ENCODE measurements at places on chromosomes 7 and 10.

DNA sequence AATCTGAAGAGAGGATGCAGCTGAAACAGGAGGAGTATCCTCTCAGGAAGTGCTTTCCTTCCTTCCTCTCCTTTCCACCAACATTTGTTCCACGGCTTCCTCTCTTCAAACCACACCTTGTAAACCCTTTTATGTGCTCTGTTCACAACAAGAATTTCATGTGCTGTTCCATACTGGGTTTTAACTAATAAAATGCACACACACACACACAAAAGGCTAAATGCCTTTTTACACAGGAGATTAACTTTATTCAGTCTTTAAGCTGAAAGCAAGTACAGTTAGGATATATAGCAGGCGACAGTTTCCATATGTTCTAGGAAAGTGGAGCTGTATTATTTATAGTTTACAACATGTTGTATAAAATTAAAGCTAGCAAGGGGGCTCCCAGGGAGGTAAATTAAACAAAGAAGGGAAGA lies 106.7 kb downstream of the REEP3 start:
- DNase-seq = no peak

GRCh38 chr10:6738112-6738768 lies 158.2 kb upstream of the PRKCQ start:
- peak; percentile 60 for DNase-seq

DNA sequence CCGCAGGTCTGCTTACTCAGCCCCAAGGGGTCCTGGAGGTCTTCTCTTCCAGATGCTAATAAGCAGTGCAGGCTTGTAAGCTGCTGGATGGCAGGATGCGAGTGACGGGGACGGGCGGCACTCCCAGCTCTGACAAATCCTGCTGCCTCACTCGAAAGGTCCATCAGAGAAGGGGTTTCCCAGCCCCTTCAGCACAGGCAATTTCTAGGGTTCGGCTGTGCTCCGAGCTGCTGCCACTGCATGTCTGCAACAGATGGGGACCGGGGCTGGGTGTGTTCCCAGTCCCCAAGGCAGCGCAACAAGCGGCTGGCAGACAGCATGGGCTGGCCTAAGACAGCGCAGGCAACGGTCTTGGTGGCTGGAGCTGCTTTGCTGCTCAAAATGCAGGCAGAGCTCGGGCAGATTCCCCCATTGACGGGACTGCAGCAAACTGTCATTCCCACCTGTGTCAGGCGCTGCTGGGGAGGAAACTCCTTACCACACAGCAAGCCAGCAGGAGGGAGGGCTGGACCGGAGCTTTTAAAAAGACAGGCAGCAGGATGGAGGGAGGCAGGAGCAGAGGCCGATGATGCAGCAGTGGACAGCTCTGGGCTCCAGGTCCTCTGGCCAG lies 62.4 kb downstream of the PRKAG2 start:
- no peak for DNase-seq

DNA sequence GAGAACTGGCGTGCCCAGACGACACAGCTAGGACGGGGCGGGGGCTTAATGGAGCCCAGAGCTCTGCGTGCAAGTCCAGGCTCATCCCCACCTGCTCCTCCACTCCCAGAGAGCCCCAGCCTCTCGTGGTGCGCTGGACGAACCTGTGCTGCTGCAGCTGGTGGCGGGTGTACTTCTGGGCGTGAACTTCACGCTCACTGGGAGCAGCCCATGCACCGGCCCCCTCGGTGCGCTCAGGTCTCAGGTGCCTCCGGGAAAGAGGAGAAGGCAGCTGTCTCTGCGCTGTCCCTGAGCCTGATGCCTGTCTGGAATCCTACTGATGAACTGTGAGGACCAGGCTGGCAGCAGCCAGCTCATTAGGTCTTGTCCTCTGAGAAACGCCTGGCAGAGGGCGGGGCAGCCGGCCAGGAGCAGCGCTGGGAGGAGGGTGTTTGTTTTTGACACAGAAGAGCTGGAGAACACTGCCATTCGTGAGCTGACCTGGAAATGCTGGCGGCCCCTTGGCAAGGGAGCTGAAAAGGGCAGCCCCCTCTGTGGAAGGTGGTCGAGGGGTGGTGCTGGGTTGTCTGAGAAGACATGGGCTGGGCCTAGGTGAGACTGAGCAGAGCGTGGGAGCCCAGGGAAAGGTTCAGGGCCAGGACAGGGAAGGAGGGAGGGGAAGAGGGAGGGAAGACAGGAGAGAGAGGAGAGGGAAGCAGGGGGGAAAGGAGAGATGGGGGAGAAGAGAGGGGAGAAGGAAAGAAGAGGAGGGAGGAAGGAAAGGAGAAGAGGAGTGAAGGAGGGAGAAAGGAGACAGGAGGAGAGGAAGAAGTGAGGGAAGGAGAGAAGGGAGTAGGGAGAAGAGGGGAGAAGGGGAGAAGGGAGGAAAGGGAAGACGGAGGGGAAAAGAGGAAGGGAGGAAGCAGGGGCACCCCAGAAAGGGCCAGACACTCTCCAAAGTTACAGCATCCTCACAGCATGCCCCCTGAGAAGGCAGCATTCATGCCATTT lies 53.5 kb upstream of the TNS3 start:
- DNase-seq = no peak

DNA sequence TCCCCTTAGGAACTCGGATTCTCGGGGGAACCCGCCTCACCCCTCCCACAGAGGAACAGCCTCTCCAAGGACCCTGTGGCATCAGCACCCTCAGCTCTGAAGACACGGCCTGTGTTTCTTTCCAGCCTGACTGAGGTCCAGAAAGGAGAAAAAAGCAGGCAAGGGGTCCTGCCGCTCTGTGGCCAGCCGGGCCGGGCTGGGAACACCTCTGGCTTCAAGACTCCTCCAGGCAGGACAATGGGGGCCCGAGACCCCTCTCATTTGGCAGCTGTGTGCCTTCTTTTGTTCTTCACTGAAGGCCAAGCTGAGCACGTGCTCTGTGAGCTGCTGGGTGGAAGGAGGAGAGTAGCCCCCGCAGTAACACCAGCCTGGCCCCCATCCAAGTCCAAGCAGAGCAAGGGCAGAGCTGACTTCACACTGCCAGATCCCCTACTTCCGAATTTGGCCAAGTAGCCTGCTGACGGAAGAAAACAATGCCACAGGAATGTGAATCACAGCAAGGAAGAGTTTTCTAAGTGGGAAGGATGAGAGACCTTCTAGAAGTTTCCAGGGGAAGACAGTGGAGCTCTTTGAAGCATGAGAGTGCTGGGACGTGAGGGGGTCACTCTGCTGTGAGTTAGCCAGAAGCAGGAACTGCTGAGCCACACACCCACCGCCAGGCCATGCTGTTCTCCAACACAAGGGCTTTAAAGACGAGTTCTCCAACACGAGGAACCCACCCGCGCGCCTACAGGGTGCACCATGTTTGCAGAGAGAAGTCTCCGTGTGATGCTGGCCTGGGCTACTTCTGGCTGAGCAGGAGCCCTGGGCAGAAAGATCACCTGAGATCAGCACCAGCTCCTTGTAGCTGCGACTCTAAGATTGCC lies 3.1 kb downstream of the CNPY1 start:
- DNase-seq = no peak

GRCh38 chr10:86899132-86899531 lies 58.3 kb downstream of the MMRN2 start:
- no peak for DNase-seq

DNA sequence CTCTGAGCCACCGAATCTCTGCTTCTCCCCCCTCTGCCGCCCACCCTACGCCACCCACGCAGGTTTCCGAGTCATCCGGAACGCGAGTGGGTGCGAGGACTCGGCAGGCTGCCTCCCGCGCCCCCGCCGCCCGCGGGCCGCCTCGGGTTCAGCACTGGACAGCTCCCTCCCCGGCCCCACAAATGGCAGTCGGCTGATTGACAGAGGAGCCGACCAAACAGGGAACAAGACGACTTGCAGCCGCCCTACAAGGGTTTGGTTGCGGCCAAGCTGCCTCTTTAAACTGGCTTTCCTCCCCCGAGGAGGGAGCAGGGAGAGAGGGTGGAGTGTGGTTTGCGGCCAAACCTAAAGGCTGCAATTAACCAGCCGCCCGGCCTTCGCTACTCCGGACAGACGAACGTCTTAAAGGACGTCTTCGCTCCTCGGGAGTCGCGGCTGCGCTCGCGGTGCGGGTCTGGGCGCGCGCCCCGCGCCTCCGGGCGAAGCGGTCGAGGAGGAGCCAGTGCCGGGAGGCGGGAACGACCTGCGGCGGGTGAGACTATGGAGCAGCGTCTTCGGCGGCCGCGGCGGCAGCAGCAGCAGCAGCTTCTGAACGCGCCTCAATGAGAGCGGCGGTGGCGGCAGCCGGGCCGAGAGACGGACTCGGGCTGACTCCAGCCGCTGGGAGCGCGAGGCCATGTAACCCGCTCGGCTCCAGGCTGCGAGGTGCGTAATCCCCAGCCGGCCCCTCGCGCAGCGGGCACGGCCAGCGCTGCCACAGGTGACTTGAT lies at the start of gene GPR158:
Gene GPR158, plus strand, starts transcription at position 541 of the 770 bp plus-strand sequence. CDS start 420 bp downstream, outside the sequence.
- peak; percentile 92 for DNase-seq

GRCh38 chr7:149692557-149692982 lies 80.8 kb downstream of the ZNF467 start:
- DNase-seq = no peak

GRCh38 chr10:52855546-52856325 lies 83.2 kb upstream of the MBL2 start:
- DNase-seq = no peak

- DNase-seq = peak; percentile 85
These were observed 63.7 kb downstream of the ZNRF2 start for GRCh38 chr7:30348083-30348560.

DNA sequence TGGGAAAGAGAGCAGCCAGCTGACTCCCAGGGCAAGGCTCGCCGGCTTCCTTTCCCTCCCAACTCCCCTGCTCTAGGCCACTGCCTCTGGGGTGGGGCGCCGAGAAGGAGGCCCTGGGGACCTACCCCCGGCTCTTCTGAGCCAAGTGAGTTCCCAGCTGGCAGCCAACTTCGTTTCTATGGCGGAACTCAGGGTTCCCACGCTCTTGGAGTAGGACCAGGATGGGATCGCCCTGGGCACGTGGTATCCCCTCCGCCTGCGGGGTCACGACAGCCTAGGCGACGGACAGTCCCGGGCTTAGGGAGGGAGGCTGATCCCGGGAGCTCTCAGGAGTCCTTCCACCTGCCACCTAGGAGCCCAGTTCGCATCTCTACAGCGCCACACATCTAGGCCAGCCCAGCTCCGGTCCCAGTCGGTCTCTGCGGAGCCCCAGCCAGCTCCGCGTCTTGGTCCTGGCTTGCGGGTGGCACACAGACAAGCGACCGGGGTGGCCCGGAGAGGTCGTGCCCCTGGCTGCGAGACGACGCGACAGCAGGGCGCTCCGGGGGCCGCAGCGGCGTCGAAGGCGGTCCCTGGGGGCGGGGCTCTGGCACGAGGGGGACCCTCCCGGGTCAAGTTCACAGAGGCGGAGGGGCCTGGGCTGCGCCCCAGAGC lies 20.5 kb upstream of the GATA3 start:
- DNase-seq = no peak

- no peak for DNase-seq
These were observed 522.0 kb upstream of the LRRN3 start for GRCh38 chr7:110568932-110569331.

GRCh38 chr7:39355664-39356063 lies 210.5 kb upstream of the YAE1 start:
- no peak for DNase-seq

DNA sequence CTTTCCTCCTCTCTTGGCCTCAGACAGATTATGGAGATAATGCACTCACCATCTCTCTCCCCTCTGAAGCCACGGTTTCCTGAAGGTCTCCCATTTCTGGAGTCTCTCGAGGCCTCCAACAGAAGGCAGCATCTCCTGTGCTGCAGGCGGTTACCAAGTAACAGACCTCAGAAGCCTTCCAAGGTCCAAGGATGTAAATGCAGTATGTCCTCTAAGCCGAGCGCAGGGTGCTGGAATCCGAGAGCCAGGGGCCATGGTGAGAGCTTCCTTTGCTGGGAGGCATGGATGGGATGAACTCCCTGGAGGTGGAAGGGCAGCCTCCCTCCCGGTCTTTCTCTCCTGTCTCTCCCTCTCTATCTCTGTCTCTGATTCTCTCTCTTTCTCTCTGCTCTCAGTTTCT lies 79.8 kb downstream of the ADARB2 start:
- DNase-seq = no peak

GRCh38 chr10:13997650-13998049 lies 333.1 kb downstream of the FRMD4A start:
- peak; percentile 79 for DNase-seq

DNA sequence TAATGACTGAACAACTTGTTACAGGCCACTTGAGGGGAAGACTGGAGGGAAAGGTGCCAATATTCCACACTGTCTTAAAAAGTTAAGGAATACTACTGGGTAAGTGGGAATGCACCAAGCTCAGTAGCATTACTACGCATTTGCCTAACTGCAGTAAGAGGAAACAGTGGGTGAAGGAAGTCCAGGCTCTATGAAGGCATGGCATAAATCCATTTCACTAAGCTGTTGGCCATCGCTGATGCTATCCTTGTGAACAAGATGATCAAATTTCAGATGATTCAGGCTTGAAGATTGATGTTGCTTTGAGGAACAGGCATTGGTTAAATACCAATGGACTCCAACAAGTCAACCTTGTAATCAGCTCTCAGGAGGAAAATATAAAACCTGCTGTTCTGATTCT lies 44.2 kb upstream of the TES start:
- no peak for DNase-seq

- no peak for DNase-seq
These were observed 148.7 kb downstream of the ZMYND11 start for GRCh38 chr10:283916-284356.

All from fibroblast of the aortic adventitia (primary cell).